Stimulated activated CD4-positive, alpha-beta T cell treated with anti-CD3 and anti-CD28 coated beads, Interleukin-2, amount 100 ng/mL, for 24 hours (primary cell): ENCODE measurements at places on chromosomes 2 and 18.

DNA sequence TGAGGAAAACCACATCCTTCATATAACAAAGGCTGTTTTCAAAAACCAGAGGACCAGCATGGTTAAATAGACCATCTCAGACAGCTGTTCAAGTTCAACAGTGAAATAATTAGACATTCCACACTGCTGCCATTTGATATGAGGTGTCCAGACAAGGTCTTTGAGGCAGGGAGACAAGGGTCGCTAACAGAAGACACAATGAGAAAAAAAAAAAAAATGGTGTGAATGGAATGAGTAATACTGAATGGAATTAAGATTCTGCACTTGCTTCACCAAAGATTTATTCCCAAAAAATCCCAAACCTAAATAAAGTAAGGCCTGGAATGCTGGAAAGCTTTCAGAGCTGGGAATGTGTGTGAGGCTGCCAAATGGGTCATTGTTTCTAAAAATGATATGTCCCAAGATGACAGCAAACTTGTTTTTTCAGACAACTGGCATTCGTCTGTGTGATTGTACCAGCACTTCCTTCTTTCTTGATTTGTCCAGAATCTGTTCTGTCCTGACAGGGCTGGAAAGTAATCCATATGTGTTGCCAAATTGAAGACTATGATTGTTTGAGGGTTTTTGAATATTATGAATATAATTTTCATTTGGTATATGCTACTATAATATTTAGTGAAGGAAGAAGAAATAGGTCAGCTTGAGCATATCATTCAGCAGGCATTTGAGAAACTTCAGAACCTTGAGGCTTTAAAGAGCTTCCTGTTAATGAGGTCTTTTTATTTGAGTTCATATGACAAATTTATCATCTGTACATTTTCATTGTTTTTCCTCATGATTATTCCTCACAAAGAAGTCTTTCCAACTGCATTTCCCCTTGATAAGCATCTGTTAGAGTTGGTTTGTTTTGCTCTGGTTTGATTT is 85.2 kb upstream of the ITGA4 start:
- DNase-seq = no peak

GRCh38 chr2:120762341-120763061 is 26.8 kb downstream of the GLI2 start:
- no peak for DNase-seq

GRCh38 chr2:1586923-1587840 is 157.1 kb downstream of the PXDN start:
- DNase-seq = no peak

DNA sequence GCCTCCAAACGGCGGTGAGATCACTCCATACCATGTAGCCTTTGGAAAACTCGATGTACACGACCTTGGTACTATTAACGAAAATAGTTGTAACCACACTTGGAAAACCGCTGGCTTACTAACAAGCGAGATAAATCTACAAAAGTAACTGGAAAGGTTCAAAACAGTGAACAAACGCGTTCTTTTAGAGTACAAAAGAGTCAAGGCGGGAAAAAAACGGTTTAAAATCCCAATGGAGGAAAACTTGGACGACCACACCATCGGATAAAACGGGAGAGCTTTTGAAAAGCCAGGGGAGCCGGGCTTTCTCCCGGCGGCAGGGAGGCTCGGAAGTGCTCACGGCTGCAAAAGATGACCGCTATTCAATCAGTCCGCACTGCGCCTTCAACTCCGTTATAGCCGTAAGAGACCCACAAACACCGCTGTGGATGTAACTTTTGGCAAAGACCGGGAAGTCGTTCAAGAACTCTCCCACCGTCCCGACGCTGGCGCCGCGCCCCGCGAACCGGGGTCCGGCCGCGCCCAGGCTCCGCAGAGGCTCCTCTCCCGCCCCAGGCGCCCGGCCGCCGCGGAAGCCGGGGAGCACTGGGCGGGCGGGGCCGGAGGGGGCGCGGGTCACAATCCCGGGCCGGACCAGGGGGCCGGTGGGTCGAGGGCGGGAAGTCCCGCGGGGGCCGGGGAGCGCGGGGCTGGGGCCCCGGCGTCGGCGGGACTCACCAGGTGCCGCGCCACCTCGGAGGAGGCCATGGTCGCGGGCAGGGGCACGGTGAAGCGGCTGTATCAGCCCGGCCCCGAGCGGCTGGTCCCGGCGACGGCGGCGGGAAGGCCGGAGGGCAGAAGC is 465 bp downstream of the SEPTIN10 start:
- peak; percentile 10 for DNase-seq

DNA sequence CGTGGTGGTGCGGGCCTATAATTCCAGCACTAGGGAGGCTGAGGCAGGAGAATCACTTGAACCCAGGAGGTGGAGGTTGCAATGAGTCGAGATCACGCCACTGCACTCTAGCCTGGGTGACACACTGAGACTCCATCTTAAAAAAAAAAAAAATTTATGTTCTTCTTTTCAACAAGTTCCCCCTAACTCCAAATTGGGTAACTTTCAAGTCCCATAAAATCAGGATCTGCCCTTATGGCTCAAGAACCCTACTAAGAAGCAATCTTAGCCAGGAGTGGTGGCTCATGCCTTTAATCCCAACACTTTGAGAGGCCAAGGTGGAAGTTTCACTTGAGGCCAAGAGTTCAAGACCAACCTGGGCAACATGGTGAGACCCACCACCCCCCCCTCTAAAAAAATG is 30.3 kb upstream of the TLK1 start:
- no peak for DNase-seq

DNA sequence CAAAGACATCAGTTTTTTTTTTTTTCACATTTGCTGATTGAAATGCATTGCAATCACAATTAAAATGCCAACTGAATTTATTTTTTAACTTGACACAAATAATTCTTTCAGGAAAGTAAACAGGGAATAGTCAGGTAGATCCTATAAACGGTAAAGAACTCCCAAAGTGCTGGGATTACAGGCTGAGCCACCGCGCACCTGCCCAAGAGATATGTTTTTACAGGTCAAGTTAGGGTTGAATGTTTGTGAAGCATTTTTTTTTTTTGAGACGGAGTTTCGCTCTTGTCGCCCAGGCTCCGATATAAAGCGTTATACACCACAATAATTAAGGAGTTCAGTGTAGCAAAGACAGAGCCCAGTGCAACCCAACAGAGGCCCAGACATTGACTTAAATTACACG is 15.1 kb downstream of the ITM2C start:
- DNase-seq = no peak

DNA sequence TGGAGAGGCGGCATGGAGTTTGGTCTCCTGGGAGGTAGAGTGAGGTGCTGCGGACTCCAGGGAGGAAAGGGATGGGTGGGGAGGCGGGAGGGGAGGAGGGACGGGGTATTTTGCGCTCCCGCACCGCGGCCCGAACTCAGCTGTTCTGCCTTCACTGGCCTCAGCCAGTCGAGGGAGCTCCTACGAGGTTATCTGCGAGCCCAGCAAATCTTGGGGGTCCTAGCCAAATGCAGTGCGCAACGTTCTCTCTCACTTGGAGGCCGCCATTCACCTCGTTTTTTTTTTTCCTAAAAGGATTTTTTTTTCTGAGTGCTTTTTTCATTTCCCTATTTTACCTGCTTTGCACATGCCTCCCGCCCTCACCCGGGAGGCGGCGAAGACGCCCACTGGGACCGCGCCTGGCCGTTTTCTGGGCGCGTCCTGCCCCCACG is 877 bp upstream of the BCL2L11 start:
- no peak for DNase-seq

DNA sequence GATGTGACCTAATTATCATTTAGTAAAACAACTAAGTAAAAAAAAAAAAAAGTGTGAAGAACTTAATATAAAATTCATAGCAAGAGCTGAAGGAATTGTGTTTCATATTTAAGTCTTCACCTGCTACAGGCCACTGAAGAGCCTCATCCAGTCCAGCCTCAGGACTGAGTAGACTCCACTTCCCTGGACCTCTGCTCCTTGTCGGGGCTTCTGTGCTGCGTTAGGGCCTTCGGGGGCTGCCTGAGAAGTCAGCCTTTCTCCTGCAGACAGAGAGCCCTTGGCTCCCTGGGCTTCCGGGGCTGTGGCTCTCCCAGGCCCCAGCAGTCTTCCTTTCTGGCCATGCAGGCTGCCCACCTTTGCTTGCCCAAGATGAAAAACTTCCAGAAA is 95.5 kb downstream of the MTCL1 start:
- DNase-seq = no peak

DNA sequence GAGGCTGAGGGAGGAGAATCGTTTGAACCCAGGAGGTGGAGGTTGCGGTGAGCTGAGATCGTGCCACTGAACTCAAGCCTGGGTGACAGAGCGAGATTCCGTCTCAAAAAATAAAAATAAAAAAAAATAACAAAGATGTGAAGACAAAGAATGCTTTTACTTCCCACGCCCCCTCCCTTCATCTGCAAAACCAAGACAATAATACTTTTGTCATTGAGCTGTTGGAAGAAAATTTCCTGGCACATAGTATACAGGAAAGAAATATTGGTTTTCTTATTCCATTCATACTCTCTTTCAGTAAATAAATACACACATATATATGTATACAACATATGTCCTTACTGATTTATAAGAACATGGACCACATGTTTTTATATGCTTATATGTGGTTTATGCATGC is 12.2 kb downstream of the GREB1 start:
- no peak for DNase-seq

DNA sequence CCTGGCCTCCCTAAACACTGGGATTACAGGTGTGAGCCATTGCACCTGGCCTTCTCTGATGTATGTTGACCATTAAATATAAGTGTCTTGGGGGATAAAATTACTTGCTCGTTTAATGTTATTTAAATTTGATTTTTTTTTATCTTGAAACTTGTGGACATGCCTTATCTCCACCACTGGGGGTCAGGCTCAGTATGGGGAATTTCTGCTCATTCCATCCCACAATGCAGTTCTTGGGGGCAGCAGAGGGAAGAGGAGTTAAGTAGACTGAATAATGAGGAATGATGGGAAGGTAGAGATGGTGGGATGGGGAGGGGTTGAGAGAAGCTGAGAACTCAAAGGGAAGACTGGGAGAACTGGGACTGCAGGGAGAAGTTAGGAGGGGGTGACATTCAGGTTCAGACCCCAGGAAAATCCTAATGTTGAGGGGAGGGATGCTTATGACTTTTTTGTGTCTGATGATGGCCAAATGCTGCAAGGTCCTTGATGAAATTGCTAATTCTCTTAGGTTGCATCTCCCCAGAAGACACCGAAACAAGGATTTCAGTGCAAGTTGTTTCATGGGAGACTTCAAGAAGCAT is 174.2 kb downstream of the MIB1 start:
- no peak for DNase-seq

DNA sequence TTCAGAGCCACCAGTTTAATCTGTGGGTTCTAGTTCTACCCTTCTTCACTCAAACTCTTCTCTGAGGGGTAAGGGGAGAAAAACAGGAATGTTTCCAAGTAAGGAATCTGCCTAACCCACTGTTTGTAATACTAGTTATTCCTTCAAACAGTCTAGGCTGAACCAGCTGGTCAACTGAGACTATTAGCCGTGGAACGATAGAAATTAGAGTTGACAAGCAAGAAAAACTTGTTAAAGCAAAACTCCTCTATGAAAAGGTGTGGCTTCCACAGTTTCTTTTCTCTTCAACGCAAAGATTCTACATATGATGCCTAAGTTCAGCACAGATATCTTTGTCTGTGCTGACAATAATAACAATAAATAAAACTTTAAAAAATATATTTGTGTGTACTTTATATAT is 11.5 kb downstream of the PAIP2B start:
- no peak for DNase-seq

DNA sequence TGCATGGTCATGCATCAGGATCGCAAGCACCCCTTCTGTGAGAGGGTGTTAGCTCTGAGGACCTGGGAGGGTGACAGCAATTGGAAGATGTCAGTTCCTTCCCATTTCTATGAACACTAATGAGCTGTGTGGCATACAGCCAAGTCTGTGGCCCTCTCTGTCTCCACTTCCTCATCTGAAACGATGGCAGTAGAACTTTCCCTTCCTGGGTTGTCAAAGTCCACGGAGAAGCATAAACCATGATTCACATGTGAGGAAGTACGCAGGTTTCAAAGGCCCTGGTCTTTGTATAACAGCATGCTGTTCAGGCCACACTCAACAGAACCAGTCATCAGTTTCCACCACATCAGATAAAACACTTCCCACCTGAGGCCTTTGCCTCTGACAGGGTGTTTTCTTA is 167.4 kb upstream of the RAB6C start:
- peak; percentile 4 for DNase-seq

DNA sequence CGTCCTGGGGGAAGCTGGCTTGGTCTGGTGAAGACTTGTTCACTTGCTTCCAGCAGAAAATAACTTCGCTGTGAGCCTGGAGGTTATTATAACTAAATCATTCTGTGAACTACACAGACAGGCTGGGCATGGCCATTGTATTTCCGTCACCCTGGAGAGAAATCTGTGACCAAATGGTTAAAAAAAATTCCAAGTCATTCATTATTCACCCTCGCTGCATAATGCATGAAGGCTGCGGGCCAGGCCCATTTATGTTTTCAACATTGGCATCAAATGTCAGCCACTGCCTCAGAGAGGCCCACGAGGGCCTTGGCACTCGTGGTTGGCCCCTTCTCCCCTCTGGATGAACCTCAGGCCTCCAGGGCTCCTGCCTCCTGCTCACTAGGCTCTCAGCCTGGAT is 57.7 kb downstream of the RRM2 start:
- DNase-seq = no peak

GRCh38 chr2:71833855-71834560 is 313.7 kb downstream of the CYP26B1 start:
- DNase-seq = no peak

DNA sequence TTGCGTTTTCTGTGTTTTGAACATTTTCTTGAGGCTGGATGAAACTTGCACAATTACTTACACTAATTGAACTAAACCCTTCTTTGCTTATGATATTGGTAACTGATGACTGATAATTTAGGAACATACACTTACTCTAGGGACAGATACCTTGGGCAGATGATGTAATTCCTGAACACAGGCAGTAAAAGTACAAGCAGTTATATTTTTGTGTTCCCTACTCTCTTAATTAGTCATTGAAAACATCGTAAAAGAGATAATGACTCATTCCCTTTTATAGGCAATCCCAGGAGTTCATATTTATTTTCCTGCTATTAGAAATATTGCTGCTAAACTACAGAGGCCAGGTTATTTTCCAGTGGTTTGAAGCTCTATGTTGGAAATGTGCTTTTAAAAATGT is 46.4 kb downstream of the CCDC85A start:
- DNase-seq = no peak

DNA sequence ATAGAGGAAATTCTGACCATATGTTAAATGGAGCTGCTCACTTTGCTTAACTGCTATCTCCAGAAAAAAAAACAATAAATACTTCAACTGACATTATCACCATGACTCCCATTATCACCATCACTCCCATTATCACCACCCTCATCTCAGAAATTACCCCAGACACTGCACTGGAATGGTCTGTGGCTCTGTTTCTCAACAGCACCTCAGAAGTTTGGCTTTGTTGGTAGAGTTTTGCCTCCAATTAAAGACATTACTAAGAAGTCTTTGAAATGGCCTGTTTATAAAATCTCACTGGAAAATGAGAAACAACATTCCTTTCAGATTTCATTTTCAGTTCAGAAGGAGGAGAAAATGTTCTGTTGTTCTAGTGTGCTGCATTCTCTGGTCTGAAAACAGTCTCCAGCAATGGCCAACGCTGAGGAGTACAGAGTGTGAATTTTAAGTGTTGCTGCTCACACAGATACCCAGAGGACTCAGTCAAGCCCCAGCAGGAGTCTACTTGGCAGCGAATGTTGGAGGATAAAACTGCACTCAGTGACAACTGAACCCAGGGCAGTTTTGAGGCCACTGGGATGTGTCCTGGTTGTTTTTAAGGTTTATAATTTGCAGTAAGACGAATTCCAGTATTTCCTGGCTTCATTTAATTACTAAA is 364.5 kb upstream of the CDH2 start:
- DNase-seq = no peak

- DNase-seq = no peak
Measured at GRCh38 chr2:65351948-65352595, 80.3 kb downstream of the SPRED2 start.

GRCh38 chr2:143533846-143534245 is 404.6 kb downstream of the ARHGAP15 start:
- no peak for DNase-seq
